Smooth muscle cell of the umbilical artery (primary cell): ENCODE measurements at places on chromosomes 7 and 10. TPM values are rescaled to one million over a fixed set of nuclear protein-coding genes. Genes with fewer than 3 reads are reported as not detected.

The GPER1 gene
- 0.59 and 1.6 TPM in 2 replicates for total RNA-seq

The KAZALD1 gene
- total RNA-seq: 3.6 and 5.9 TPM in 2 replicates

The TAS2R5 gene
- total RNA-seq: 1.2 and 1.5 TPM in 2 replicates

The CC2D2B gene
- 0.18 and 0.30 TPM in 2 replicates for total RNA-seq

The PLXNA4 gene
- total RNA-seq: 2.4 and 6.5 TPM in 2 replicates

The THSD7A gene
- total RNA-seq: 0.14 and 0.30 TPM in 2 replicates

The CFAP46 gene
- 1.2 and 2.2 TPM in 2 replicates for total RNA-seq
